Gastrocnemius medialis (tissue), 4 donors: ENCODE measurements at places on chromosomes 4 and X. TPM values are rescaled to one million over a fixed set of nuclear protein-coding genes. Genes with fewer than 3 reads are reported as not detected.

The HPSE gene
- total RNA-seq = 0.42 TPM

The ZNF674 gene
- 1.9 TPM for total RNA-seq

The CXorf49 gene
- not detected for total RNA-seq

The ALB gene
- total RNA-seq = 67.3 TPM

The CENPVL3 gene
- not detected for total RNA-seq

The IQSEC2 gene
- total RNA-seq = 72.5 TPM

The CD99 gene
- 110 TPM for total RNA-seq

The C4orf36 gene
- total RNA-seq = not detected

The H2AZ1 gene
- total RNA-seq = 316 TPM

The ASB12 gene
- 11.4 TPM for total RNA-seq

The PPP2R2C gene
- 0.68 TPM for total RNA-seq

The HSD17B13 gene
- 0.58 TPM for total RNA-seq

The CACNA1F gene
- not detected for total RNA-seq

DNA sequence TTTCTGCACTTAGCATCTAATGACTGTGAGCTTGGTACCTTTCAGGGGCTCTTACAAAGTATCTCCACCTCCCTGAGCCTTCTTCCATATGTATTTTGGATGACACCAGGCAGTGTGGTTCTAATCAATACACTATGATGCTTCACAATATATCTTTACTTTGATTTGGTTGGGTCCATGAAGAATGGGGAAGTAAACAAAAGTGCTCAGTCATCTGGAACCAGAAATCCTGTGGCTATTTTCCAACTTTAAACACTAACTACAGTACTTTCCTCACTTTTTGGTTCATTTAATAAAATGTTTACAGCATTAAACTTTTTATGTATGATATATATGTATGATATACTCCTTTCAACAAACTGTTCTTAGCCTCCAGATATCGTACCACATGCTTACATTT, 216.4 kb upstream of the AFF2 start:
- DNase-seq = no peak

DNA sequence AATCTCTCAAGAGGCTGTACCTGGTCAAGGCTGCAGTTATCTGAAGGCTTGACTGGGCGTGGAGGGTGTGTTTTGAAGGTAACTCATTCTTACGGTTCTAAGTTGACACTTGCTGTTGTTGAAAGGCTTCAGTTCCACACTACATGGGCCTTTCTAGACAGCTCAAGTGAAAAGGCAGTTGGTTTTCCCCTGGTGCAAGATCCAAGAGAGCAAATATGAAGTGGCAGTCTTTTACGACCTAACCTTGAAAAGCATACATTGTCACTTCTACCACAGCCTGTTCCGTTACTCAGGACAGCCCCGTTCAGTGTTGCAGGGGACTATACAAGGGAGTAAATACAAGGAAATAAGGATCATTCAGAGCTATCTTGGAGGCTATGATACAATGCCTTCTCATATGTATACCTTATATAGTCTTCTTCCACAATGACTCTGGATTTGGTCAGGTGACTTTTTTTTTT, 46.2 kb downstream of the PDS5A start:
- DNase-seq = no peak

DNA sequence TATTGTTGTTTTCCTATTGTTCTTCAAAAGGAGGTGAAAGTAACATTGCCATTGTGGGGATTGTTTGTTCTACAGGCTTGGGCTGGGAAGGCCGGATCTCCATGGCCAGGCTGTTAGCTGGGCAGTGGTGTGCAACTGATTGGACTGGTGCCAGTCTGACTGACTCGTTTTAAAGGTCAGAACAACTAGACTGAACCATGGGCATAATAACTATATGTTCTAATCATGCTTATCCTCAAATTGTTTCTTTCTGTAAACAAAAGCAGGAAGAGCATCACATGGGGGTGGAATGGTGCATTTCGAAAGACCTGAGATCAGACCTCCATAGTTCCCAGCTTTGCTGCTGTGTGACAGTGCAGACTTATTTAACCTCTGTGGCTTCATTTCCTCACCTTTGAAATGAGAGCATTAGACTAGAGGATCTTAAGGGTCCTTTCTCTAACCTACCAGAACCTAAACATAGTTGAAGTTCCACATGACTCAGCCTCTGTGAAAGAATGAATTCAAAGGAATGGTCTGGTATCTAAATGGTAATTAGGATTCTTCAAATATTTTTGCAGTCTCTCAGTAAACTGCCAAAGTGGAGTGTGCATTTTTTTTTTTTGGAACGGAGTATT, 66.7 kb upstream of the PGRMC2 start:
- DNase-seq = no peak

DNA sequence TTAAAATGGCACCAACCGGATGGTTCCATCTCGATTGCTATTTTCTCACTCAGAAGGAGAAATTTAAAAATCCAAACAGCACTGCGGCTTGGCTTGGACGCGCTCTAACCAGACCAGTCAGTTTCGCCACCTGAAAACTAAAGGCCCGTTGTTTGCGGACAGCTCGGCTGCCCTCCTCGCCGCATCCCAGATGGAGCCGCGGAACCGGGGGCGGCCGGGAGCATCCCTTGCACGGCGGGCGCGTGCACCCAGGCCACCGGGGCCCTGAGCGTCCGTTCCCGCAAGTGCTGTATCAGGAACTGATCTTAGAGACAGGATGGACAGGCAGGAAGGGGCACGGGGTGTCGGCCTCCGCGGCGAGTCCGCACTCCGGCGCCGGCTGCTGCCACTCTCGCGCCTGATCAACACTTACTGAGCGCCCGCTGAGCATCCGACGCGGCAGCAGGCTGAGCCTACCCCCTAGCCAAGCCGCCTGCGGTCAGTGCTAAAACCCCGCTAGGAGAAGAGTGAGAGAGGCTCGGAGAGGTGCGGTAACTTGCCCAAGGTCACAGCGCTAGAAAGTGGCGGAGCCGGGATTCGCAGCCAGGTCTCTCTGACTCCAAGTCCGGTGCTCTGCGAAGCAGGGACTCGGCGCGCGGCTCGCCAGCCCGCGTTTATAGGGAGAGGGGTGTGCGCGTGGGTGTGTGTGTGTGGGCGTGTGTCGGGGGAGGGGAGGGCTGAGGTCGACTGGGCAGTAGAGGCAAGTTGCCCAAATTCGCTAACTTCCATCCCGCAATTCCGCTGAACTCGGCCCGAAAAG, at the start of gene CITED1:
Gene CITED1 (minus strand): TSS at position 629 of the 799 bp plus-strand sequence. CDS start 3,045 bp downstream, outside the sequence.
- no peak for DNase-seq

DNA sequence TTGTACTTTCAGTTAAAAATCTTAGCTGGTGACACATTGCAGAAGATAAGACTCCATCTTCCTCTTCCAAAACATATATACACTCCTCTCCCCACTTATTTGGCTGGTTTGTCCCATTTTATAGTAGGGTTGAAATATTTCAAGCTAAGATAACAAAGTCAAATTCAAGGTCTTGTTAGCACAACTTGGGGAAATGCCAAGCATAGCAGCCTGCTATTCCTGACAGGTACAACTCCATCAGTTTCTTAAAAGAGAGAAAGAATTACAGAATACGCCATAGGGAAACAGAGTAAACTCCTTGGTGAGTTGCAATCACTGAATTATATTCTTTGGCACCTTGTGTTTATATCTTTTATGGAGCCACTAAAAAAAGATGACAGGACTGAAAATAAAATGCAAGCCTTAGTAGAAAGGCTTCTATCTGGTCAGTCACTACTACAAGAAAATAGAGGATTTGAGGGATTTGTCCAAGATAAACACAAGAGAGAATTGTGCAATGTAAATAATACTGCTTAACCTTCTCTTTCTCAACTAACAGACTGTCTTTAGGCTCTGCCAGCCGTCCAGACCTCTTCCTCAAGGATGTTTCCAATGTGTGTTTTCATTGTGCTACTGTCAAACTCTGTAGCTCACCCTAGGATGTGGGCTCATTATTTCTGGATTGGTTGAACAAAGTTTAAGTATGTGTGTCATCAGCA, 170.3 kb downstream of the VEGFC start:
- DNase-seq = no peak

DNA sequence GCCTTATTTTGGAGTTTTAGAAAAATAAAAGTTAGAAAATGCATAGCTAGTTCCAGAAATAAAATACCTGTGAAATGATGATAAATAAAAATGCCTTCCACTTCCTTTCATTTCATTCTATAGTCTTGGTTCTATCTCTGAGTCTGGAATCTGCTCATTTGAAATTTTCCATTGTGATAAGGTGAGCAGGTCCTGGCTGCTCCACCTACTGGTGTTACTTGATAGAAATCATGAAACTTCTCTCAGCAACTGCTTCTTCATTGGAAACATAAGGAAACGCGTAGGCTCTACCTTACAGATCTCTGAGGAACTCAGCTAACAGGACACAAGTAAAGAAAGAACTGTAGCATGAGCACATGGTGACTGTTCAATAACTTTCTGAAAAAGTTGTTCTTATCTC, 141.8 kb downstream of the DCHS2 start:
- no peak for DNase-seq

DNA sequence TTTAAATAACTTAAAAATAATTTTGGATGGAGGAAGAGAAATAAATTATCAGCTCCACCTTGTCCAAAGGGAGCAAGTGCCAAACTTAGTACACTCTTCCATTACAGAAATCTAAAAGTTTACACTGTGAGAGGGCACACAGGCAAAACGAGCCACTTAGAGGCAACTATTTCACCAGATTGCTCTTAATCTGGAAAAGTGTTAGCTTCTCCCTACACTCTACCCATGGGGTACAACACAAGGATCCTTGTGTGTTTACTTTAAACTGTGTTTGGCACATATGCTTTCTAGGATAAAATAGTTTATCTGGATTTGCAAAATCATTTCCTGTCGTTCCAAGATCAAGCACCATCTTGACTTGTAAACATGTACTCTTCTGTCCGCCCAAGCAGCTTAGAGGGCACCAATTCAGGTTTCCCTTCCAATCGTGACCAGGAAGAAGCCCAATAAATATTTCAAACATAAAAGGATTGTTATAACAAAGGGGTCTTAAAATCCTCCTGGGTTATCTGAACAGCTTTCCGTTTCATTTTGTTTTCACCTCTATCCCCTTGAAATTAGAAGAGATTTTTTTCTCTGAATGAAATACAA, 29.0 kb upstream of the KDR start:
- no peak for DNase-seq

GRCh38 chr4:80308466-80308822, 27.1 kb upstream of the CFAP299 start:
- DNase-seq = no peak

DNA sequence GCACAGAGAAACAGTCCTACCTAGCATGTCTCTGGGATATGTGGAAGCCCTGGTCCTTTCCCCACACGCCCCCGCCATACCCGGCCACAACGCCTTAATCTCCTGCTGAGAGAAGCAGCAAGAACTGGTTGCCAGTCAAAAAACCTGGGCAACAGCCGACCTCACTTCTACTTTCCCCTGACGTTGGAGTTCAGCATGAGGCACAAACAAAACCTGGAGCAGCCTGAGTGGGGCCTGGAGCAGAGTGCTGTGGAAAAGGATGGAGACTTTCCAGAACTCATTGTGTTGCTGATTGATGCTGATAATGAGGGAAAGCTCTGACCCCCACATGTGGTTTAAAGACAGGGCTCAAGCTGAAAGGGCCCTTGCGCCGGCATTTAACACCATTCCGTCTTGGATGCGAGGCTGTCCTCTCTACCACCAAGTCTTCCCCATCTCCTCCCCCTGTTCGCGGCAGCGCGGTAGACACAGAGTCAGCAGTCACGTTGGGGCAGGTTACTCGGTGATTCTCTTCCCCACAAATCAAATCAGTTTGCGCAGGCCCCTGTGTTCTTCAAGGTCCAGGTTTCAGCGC, 666 bp downstream of the CCDC158 start:
- no peak for DNase-seq

- no peak for DNase-seq
Observed at GRCh38 chr4:115489279-115489678, 375.9 kb upstream of the NDST4 start.

GRCh38 chr4:99861120-99861905, 32.9 kb downstream of the LAMTOR3 start:
- no peak for DNase-seq

DNA sequence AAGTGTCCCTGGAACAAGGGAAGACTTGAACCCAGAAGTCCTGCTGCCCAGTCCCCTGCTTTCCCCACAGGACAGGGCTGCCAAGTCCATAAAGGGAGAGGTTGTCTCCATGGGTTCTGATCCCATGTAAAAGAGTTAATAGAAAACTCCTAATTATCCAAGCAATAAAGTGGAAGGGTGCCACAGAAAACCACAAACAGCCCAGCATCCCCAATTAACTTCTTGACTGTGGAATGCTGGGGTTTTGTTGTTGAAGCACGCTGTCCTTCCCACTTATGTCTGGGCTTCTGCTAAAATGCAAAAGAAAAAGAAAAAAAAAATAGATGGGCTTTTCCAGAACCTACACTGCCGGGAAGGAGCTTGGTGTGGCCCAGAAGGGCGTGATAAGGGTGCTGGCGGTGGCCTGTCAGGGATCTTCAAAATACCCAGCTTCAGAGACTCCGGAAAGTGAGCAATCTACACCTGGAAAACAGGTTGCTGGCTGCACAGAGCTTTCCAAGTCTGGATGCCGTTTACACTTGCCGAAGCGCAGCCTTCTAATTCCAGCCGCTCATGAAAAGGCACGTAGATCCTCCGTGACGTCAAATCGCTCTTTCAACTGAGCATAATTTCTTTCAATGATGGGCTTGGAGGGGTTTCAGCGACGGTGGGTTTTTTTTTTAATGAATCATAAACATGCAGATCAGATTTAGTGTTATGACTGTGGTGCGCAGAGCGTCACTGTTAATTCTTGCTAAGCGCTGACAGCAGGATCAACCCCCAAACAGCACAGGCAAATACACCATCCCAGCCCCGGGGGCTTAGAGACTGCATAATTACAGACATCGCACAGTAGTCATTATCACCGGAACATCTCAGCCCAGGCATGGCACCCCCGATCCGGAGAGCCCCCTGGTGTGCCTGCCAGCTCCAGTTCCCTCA, 197.6 kb downstream of the BCOR start:
- DNase-seq = no peak

GRCh38 chr4:145565328-145565727, 53.9 kb upstream of the MMAA start:
- no peak for DNase-seq

- DNase-seq = no peak
Observed at GRCh38 chr4:184317234-184317918, 99.7 kb upstream of the ENPP6 start.

- DNase-seq = peak; percentile 25
Observed at GRCh38 chrX:103607364-103608305, at the start of gene TCEAL3. TCEAL3 (plus strand) TSS chrX:103607963; CDS start chrX:103609065, 1,102 bp downstream.

DNA sequence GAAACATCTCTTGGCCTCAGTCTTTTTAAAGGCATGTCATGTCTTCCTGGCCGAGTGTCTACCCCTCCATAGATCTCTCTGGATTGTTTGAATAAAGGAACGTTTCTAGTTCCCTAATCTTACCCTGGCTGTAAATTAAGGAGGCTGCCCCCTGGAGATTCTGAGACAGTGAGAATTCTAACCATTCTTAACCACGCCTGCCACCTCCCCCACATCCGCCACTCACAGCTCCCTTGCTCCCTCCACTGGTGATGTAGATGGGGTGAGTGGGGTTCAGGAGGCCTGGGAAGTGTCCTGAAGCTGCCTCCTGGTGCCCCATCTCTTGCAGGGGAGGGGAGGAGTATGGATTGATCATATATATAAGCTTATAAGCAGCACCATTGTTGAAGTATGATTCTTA, 48.0 kb upstream of the TRIM2 start:
- no peak for DNase-seq
